Natural killer cell treated with Interleukin-12 subunit alpha and Interleukin-12 subunit beta and Interleukin-15 and Interleukin-18, amount 100 ng/mL, for 72 hours (primary cell): ENCODE measurements at places on chromosomes 5 and 9. TPM values are rescaled to one million over a fixed set of nuclear protein-coding genes. Genes with fewer than 3 reads are reported as not detected.

- no peaks in the 10 kb centered on the region for H3K27me3 ChIP-seq
- H3K4me1 ChIP-seq = no peaks in the 10 kb centered on the region
- H3K36me3 ChIP-seq = no peaks in the 10 kb centered on the region
- DNase-seq = no peak
- H3K27ac ChIP-seq = no peak overlapping the region
- no peak overlapping the region for H3K4me3 ChIP-seq
Observed at GRCh38 chr9:119801311-119801710, 432.1 kb upstream of the BRINP1 start.

DNA sequence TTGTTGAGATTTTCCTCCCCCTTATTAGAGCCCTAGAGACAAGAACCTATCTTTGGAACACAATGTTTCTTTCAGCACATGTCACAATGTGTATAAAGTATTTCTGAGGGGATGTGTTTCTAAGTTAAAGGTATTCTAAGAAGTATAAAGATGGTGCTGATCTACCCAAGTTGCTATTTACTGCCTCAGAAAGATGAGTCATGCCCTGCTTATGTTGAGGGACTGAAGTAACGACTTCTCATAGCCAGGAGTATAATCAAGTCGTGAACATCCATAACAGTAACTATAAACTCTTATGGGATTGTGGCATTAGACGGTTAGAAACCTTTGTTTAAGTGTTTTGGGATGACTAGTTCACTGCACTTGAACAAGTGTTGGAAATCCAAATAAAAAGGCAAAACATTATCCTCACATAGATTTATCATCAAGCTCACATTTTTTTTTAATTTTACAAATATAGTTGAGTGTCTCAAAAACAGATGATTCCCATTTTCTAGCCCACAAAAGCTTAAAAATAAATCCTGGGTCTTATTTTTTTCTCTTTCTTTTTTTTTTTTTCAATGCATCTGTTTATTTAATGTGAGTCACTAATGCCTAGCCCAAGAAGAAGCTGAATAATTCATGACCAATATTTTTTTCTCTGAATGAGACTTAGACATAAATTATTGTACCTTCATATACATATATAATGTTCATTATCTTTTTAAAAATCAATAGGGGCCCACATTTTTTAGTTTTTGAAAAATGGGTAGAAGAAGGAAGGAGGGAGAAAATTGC lies 12.2 kb upstream of the TMEM252 start:
- H3K4me3 ChIP-seq = no peak overlapping the region
- DNase-seq = no peak
- H3K4me1 ChIP-seq = no peaks in the 10 kb centered on the region
- no peaks in the 10 kb centered on the region for H3K36me3 ChIP-seq
- H3K27me3 ChIP-seq = peaks cover 6% of the 10 kb centered on the region

- H3K36me3 ChIP-seq = no peaks in the 10 kb centered on the region
- H3K4me1 ChIP-seq = no peaks in the 10 kb centered on the region
- no peak for DNase-seq
- no peak overlapping the region for H3K27ac ChIP-seq
- no peak overlapping the region for H3K4me3 ChIP-seq
- H3K27me3 ChIP-seq = peaks cover 30% of the 10 kb centered on the region
Observed at GRCh38 chr9:116753389-116753788, 66.3 kb downstream of the TRIM32 start.

GRIN3A gene
- not detected for total RNA-seq

GRCh38 chr5:147796556-147797308 lies 14.2 kb upstream of the JAKMIP2 start:
- no peaks in the 10 kb centered on the region for H3K36me3 ChIP-seq
- H3K4me3 ChIP-seq = no peak overlapping the region
- no peaks in the 10 kb centered on the region for H3K27me3 ChIP-seq
- H3K4me1 ChIP-seq = no peaks in the 10 kb centered on the region
- H3K27ac ChIP-seq = no peak overlapping the region

TRIM36 gene
- total RNA-seq = 0.08 TPM

GRCh38 chr9:136722969-136723356 lies 10.6 kb downstream of the DIPK1B start:
- H3K4me3 ChIP-seq = no peak overlapping the region
- no peak overlapping the region for H3K27ac ChIP-seq
- H3K4me1 ChIP-seq = peaks cover 18% of the 10 kb centered on the region
- DNase-seq = no peak

SOX30 gene
- not detected for total RNA-seq

DNA sequence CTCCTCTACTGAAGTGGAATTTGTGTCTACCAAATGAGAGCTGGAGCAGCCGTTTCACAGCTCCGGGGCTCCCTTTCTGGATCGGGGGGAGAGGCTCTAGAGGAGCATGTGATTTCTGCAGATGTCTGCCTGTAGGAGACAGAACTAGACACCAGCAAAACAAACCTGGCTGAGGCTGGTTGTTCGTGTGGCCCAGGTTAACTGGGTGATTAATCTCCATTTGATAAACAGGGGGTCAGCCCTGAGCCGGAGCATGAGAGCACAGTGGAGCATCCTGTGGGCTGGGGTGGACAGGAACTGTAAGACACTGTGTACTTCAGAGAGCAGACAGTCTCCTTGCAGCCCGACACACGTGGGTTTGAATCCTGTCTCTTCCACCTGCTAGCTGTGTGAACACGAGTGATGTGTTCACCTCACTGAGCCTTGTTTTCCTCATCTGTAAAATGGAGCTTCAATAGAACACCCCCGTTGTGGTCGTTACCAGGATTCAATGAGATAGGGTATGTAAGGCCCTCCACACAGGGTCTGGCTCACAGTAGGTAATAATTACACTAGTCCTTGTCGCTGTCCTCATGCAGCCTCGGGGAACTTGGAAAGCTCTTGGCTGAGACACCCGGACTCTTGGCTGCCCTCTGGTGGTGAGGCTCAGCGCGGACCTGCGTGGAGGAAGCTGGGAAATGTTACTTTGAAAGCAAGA lies 12.9 kb downstream of the CXCL14 start:
- no peak for DNase-seq
- no peaks in the 10 kb centered on the region for H3K27me3 ChIP-seq
- H3K36me3 ChIP-seq = no peaks in the 10 kb centered on the region
- H3K27ac ChIP-seq = no peak overlapping the region
- peaks cover 1% of the 10 kb centered on the region for H3K4me1 ChIP-seq

IL17B gene
- not detected for total RNA-seq
